ENCODE measurements at places on chromosomes 3 and 15.

DNA sequence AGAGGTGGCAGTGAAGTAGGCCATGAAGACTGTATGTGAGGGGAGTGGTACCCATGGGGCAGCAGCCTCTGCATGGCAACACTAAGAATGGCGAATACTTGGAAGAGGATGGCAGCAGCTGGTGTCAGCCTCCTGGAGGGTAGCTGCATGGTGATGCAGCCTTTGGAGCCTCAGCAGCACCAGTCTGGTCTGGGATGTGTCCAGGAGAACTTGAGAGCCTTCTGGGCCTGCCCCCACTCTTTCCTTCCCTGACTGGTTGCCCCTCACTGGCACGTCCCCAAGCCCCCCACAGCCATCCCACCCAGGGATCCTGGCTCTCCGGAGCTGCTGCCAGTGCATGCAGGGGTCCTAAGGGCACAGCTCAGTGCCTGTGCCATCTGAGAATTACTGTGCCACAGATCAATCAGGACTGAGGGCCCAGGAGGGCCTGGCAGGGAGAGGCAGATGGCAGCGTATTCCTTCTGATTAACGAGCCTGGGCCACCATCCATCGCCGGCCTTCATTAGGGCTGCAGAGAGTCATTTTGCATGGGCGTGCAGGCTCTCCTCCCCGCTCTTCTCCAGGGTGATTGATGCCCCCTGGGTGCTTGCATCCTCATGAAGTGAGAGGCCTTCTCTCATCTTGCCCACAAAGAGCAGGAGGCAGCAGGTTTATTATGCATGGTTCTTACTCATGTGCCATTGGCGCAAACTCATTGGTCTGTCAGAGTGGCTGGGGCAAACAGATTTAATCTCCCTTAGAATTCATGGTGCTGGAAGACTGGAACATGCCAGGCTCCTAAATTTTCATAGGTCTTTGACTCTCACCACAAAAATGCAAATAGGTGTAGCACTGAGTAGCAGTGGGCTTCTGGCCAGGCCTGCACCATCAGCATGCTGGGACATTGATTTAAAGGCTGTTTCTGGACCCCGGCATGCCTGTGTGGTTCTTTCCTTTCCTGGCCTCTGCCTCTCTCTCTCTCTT, 116.8 kb downstream of the EPHB1 start:
- H3K4me1 ChIP-seq, result no peaks in the 10 kb centered on the region
- no peaks in the 10 kb centered on the region for H3K27me3 ChIP-seq
- no peaks in the 10 kb centered on the region for H3K36me3 ChIP-seq
- no peak overlapping the region for H3K4me3 ChIP-seq

DNA sequence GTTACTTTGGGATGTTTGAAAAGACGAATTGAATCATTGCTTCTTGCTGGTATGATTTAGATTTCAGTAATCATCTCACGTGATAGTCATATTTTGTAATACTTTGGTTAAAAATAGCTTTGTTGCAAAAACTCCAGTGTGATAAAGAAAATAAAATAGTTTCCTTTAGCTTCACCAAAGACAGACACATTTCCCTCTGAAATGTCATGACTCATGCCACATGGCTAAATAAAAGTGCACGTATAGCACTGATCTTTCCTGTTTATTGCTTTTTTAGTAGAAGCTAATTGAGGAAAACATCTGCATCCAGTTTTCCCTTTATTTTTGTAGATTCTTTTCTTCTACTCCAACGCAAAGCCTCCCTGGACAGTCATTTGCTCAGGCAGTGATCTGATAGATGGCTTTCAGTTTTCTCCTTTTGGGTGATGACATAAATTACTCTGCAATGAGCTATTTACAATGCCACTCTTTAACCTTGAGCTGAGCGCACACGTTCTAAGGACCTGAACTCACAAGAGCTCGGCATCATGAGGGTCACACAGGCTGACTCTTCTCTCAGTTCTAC, 84.9 kb downstream of the ARNT2 start:
- H3K27me3 ChIP-seq, result peaks cover 7% of the 10 kb centered on the region
- no peak overlapping the region for H3K4me3 ChIP-seq
- no peaks in the 10 kb centered on the region for H3K36me3 ChIP-seq

GRCh38 chr3:156561533-156561932, 6.6 kb upstream of the SSR3 start:
- DNase-seq, result no peak
- no peaks in the 10 kb centered on the region for H3K36me3 ChIP-seq
- H3K27me3 ChIP-seq, result peaks cover 7% of the 10 kb centered on the region
- no peaks in the 10 kb centered on the region for H3K4me1 ChIP-seq
- H3K27ac ChIP-seq, result no peak overlapping the region

DNA sequence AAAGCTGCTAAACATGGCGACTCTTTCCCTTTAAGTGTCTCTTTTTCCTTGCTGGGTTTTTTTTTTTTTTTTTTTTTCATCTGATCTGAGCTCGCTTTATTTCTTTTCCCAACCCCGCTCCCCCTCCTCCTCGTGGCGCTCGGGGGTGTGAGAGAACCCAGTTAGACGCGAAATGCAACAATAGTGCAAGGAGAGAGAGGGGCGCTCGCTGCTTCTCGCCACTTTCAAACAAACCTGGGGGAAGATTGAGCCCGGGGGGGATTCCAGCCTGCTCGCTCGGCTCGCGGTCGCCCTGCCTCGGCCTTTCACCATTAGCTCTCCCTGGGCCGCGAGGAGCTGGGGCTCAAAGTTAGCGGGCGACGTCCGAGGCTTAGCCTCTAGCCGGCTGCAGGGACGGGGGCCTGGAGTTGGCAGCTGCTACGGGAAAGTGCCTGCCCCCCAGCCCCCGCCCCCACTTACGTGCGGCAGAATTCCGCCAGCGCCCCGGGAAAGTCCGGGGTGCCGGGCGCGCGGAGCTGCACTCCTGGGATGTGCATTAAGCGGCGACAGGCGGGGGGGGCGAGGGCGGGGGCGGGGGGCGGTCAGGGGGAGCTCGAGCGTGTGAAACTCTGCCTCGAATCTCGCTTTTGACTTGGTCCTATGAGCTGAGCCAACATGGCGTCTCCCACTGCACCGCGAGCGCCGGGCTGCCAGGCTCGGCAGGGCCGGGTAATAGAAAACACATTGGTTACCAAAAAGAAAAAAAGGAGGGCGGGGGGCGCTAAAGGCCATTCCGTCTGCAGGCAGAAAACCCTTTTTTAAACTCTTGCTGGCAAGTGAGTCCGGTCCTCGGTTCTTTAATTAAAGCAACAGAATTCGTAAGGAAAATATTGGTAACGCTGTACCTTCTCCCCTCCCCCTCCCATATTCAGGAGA, 10.4 kb downstream of the NR2F2 start:
- H3K4me1 ChIP-seq, result peaks cover 9% of the 10 kb centered on the region
- no peak overlapping the region for H3K27ac ChIP-seq
- H3K27me3 ChIP-seq, result peaks cover 90% of the 10 kb centered on the region

- DNase-seq, result no peak
- H3K4me3 ChIP-seq, result no peak overlapping the region
- H3K27ac ChIP-seq, result no peak overlapping the region
- H3K27me3 ChIP-seq, result peaks cover 20% of the 10 kb centered on the region
Measured at GRCh38 chr15:62360332-62361097, 195.4 kb upstream of the C2CD4B start.
